ENCODE measurements at places on chromosomes 5 and 9. TPM values are rescaled to one million over a fixed set of nuclear protein-coding genes. Genes with fewer than 3 reads are reported as not detected.

SPATA31E1 gene
- total RNA-seq = not detected

DNA sequence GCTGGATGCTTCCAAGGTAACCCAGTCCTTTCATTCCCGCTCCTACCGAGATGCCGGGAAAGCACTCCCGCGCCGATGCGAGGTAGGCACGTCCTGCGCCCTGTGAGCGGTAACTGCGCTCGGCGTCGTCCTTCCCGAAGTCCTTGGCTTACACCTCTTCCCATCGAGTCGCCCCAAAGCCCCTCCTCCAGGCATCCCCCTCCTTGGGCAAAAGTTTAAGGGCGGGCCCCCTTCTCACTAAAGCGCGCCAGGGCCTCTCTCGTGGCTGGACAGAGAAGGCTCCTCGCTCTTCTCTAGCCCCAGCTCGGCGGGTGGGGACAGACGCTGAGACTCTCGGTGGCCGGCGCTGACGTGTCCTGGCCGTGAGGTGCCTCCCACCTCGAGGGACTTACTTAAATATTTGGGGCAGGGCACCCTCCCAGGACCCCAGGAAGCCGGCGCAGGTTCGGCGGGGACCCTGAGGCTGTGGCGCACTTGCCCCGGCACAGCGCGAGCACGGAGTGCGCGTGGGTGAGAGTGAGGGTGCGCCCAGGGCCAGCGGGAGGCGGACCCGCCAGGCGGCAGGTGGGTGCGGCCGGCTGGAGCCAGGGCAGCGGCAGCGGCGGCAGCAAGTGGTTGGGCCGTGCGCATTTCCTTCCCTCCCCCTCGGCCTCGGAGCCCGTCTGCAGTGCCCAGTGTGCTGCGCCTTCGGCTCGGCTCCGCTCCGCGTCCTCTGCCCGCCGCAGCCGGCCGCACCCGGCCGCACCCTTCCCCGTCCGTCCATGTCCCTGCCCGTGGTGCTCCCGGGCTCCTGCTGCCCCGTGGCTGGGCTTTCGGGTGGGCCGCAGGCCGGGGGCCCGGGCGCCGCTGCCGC, at the start of gene ENTREP1:
Gene ENTREP1, plus strand, starts transcription at position 667 of the 853 bp plus-strand sequence. Its CDS starts 95 bp downstream, at position 762.
- peaks cover 7% of the 10 kb centered on the region for H3K4me1 ChIP-seq
- H3K4me3 ChIP-seq = no peak within 1 kb of the TSS
- H3K27ac ChIP-seq = no peak within 1 kb of the TSS
- H3K36me3 ChIP-seq = no peaks in the 10 kb centered on the region
- DNase-seq = no peak
- peaks cover 24% of the 10 kb centered on the region for H3K27me3 ChIP-seq

DNA sequence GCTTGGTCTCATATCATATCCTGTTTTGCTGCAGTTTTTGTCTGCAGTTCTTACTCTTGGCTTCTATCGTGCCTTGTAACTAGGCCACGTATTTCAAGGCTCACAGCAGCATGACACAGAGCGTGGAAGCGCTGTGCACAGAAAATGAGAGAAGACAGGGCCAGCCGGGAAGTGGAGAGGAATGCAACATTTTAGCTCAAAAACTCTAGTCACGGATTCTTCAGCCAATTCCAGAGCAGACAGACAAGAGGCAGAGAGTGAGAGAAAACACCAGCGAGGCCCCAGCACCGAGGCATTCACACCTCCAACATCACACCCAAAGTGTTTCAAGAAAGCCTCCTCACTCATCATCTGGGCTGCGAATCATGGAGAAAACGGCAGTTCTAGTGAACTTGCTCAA, 160.8 kb downstream of the DNAH5 start:
- no peak overlapping the region for H3K4me3 ChIP-seq
- H3K4me1 ChIP-seq = no peaks in the 10 kb centered on the region
- H3K36me3 ChIP-seq = no peaks in the 10 kb centered on the region
- no peak for DNase-seq
- H3K27me3 ChIP-seq = no peaks in the 10 kb centered on the region
- no peak overlapping the region for H3K27ac ChIP-seq

DNA sequence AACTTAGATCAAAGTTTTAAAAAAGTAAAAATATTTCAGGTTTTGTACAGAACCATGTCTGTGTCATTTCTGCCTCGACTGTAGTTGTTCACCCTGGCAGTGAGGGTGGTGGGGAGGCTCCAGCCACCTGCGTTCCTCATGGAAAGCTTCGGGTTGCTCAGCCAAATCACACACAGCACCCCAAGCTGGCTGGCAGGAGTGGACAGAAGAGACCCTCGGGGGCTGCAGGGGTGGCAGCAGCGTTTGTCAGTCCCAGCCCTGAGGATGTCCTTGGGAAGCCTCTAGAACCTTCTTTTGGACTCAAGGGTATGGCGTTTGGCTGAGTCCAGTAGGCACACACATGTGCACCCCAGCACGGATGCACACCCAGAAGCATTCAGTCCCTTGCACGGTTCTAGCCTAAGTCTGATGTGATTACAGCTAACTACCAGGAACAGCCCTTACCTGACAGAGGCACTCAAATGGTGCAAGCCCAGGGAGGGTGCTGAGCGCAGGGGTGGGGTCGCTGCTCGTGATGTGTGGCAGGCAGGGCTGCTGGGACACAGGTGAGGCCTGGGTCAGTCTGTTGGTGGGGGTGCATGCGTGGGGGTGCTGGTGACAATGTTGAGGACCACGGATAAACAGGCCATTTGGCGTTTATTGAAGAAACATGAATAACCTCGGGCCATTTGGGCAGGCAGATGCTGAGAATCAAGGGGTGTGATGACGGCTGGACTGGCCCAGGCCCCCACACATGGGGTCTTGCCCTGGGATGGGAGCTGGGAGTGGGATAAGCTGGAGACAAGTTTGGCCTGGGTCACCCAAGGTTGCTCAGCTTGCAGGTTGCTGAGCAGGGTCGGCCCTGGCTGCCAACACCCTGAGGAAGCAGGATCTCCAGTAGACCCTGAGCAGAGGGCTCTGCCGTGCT, 103.4 kb downstream of the PHF2 start:
- H3K4me3 ChIP-seq = no peak overlapping the region
- DNase-seq = no peak
- H3K4me1 ChIP-seq = peaks cover 18% of the 10 kb centered on the region
- no peak overlapping the region for H3K27ac ChIP-seq
- H3K36me3 ChIP-seq = peaks cover 14% of the 10 kb centered on the region
- no peaks in the 10 kb centered on the region for H3K27me3 ChIP-seq

GRCh38 chr9:73597771-73598170, 446.1 kb downstream of the ANXA1 start:
- no peak for DNase-seq
- no peak overlapping the region for H3K27ac ChIP-seq
- no peaks in the 10 kb centered on the region for H3K36me3 ChIP-seq
- H3K4me1 ChIP-seq = no peaks in the 10 kb centered on the region

- H3K27me3 ChIP-seq = no peaks in the 10 kb centered on the region
- no peak for DNase-seq
- H3K27ac ChIP-seq = no peak overlapping the region
- no peaks in the 10 kb centered on the region for H3K36me3 ChIP-seq
- no peak overlapping the region for H3K4me3 ChIP-seq
- no peaks in the 10 kb centered on the region for H3K4me1 ChIP-seq
These were observed 72.5 kb upstream of the TAF11L2 start for GRCh38 chr5:17425385-17426070.

Data from K562 (cell line).